ENCODE measurements at places on chromosomes 7 and 10.

GRCh38 chr10:125684581-125684980 is 1.6 kb upstream of the TEX36 start:
- no peak for DNase-seq

DNA sequence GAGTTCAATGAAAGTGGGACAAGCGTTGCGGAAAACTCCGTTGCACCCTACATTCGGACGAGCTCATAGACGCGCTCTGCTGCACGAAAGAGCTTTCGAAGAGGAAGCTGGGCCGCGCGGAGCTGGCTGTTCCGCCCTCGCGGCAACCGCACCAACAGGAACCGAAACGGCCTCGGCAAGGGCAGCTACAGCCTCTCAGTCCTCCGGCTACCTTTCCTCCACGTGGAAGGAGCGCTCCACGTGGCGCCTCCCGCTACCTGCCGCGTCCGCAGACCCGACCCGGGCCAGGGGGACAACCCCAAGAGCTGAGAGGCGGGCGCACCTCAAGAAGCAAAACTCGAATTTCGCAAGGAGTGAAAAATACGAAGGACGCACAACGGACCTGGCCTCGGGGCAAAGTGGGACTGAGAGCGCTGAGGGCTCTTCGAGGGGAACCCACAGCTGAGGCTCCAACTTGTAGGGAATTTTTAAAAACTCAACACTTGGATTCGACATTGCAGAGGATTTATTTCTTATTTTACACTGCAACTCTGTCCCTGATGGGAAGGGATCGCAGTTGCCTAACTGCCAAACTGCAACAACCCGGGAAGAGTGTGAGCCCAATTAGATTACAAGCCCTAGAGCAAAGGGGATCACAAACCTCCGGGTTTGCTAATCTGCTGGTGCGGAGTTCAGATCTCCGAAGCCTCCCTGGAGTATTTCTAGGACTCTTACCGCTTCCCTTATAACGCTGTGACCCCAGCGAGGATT is 1.4 kb downstream of the HPSE2 start:
- DNase-seq = no peak

DNA sequence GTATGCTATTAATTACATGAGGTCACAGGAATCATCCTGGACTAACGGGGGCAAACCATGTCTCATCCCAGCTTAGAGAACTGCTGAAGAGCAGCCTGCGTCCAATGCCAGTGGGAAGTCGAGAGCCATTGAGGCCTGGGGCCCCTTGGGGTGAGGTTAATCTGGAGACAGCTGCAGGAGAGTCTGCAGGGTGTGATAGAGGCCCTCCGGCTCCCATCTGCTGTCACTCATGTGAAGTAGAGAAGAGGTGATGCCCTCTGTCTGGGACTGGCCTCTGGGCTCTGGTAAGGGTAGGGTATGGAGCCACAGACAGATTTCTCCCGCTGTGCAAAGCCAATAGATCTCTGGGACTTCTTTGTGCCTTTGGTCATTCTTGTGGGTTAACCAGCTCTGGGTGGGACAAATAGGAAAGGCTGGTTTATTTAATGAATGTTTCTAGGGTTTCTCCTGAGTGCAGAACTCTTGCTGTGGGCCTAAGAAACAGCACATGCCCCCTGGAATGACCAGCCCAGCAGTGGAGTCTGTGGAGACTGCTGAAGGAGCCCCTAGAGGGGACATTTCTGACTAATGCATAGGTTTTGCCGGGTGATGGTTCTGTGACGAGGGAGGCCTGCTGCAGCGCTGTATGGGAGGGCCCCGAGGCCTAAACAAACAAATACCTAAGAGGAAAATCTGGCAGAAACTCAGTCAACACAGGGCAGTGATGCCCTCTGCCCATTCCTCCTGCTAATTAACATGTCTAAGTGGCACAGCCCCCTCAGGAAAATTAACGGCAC is 34.5 kb downstream of the CRHR2 start:
- DNase-seq = no peak

GRCh38 chr7:46059308-46060020 is 138.4 kb upstream of the IGFBP3 start:
- no peak for DNase-seq

GRCh38 chr10:24177636-24178035 is 31.3 kb upstream of the KIAA1217 start:
- DNase-seq = no peak

- DNase-seq = no peak
Measured at GRCh38 chr10:63712717-63713115, 191.5 kb downstream of the REEP3 start.

GRCh38 chr7:137984181-137985041 is 17.5 kb downstream of the CREB3L2 start:
- DNase-seq = no peak

GRCh38 chr7:31457551-31457950 is 56.3 kb upstream of the ITPRID1 start:
- no peak for DNase-seq

GRCh38 chr7:144011458-144012230 is 11.5 kb downstream of the OR6B1 start:
- no peak for DNase-seq

GRCh38 chr10:24645784-24646183 is 77.9 kb downstream of the ARHGAP21 start:
- no peak for DNase-seq

- no peak for DNase-seq
Measured at GRCh38 chr10:5512881-5513612, 11.7 kb upstream of the CALML3 start.

GRCh38 chr7:135233570-135233969 is at the start of gene STRA8:
Gene STRA8, plus strand, starts transcription at chr7:135233838. Its CDS starts 6,687 bp downstream, at chr7:135240525.
- DNase-seq = no peak

GRCh38 chr10:114022766-114023597 is 20.7 kb upstream of the ADRB1 start:
- DNase-seq = no peak

DNA sequence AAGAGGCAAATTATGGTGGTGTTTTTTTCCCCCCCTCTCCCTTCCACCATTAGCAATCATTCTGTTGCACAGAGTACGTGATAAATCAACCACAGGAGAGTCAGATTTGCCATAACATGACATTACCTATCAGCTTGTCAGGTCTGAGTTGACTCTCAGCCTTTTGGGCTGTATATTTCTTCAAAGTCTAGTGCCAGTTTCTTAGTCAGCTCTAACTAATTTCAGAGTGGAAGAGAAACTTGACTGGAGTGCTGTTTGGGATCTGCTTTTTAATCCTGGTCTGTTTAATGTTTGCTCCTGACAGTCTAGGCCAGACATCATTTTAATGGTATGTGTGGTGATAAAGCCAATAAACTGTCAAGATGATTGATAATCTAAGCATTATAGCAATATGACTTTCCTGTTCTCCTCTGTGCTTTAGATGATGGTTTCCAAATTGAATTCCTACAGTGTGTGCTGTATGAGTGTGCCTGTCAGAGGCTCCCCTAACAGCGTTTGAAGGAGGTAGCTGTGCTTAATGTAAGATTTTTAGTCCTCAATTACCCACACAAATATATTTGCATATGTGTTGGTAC is 76.9 kb downstream of the LRMDA start:
- no peak for DNase-seq

DNA sequence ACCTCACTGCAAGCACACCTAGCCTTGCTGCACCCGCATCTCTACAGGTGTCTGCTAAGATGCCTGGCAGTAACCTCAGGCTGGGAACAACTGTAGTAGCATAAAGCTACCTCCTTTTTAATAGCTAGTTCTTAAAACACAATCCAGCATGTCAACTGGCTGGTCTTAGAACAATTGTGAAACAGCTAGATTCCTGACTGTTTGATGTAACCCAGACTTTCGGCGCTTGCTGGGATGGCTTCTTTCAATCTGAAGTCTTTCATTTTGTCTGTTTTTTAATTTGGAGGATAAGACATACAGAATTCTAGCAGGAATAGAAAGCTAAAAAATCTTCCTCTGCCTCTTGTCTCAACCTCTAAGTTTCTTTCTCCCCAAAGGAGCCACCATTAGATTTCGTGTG is 59.8 kb downstream of the GSDME start:
- DNase-seq = no peak

- no peak for DNase-seq
Measured at GRCh38 chr10:80421707-80422536, 13.6 kb downstream of the PRXL2A start.

Data from NCI-H1092 (cell line).